ENCODE measurements at places on chromosomes 1 and 21. TPM values are rescaled to one million over a fixed set of nuclear protein-coding genes. Genes with fewer than 3 reads are reported as not detected.
A peak's percentile ranks its signal among the peaks of the same experiment; 100 is the strongest.

TNNI3K gene
- 1.2 TPM for total RNA-seq

LRRC42 gene
- total RNA-seq, result 25.2 TPM

- ATAC-seq, result no peak
Measured at GRCh38 chr1:184485751-184486723, 99.2 kb downstream of the C1orf21 start.

- ATAC-seq, result no peak
Measured at GRCh38 chr1:33723251-33723650, 140.6 kb upstream of the HMGB4 start.

DNA sequence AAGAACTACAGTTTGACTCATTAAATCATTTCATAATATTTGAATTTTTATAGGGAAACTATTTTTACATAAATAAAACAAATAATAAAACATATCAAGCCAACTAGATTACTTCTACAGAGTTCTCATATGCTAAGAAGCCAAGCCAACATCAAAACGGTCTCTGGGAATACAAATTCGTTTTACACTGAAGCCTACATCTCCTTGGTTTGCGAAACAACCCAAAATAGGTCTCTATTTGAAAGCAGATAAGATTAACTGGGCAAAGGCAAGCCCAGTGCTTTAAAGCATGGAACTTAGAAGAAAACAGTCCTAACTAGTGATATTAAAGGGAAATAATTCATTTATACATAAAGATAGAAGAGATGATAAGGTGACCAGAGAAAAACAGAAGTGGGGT lies 25.3 kb downstream of the MIXL1 start:
- ATAC-seq, result no peak

- ATAC-seq, result no peak
Measured at GRCh38 chr1:150018165-150018564, 7.6 kb upstream of the OTUD7B start.

GRCh38 chr1:204545202-204545601 lies 29.0 kb downstream of the MDM4 start:
- ATAC-seq, result no peak

- ATAC-seq, result peak; percentile 31
Measured at GRCh38 chr21:8991968-8992621, 1529.3 kb upstream of the TPTE start.

USF1 gene
- 66.9 TPM for total RNA-seq

- no peak for ATAC-seq
Measured at GRCh38 chr1:100217834-100218233, 31.8 kb downstream of the DBT start.

GRCh38 chr1:67110352-67110751 lies 24.4 kb downstream of the C1orf141 start:
- ATAC-seq, result no peak

All from activated T-helper 17 cell treated with anti-CD3 and anti-CD28 coated beads, Interleukin-2, amount 50 U/mL, for 72 hours (primary cell).